GM04504 (cell line): ENCODE measurements at places on chromosomes 1 and 21.

GRCh38 chr1:35058988-35059387 lies 20.2 kb upstream of the ZMYM1 start:
- DNase-seq: no peak

DNA sequence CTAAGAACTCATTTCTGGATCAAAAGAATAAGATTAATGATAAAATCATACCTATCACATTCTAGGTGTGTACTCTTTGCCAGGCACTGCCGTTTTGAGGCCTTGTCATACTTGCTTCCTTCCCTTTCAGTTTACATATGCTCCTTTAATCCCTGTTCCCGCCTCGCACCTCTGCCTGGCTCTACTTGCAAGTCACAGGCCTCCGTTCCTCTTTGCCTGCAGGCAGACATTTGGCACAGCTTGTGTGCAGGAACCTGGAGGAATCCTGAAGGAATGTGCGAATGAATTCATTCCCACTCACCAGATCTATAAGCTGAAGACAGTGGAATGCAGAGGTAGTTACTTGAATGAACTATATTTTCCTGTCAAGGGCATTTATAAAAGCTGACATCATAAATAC lies 13.8 kb downstream of the WLS start:
- no peak for DNase-seq

- DNase-seq: no peak
These were observed 172.7 kb downstream of the TGFBR3 start for GRCh38 chr1:91712981-91713841.

DNA sequence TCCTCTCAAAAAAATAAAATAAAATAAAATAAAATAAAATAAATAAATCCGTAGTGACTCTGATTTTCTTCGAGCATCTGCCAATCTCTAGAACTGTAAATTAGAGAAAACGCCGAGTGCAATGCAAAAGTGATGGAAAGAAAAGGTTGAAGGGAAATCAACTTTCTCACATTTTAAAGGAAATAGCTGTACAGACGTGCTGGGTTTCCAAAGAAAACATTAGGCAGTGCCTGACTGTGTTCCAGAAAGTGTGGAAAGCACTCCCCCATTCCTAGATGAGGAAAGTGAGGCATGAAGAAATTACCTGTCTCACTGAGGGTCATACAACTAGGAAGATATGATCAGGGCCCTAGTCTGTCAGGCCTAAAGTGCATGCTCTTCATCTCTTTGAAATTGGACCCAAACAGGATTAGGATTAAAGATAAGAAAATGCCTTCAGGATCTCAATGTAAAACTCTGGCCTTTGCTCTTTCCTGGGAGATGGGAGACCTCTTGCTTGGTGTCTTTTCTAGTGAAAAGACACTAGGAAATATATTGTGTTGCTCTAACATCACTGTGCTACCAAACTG lies 1.8 kb upstream of the PTPN14 start:
- no peak for DNase-seq

- no peak for DNase-seq
These were observed 9.4 kb downstream of the IL23R start for GRCh38 chr1:67175530-67176087.

- peak; percentile 96 for DNase-seq
These were observed at the start of gene CCNL2 for GRCh38 chr1:1399187-1399871. CCNL2 (minus strand) TSS chr1:1399335; CDS start chr1:1399306, 29 bp downstream.

- DNase-seq: no peak
These were observed 59.5 kb upstream of the BMP8A start for GRCh38 chr1:39431927-39432326.

GRCh38 chr21:43916076-43916475 lies 51.1 kb downstream of the AGPAT3 start:
- no peak for DNase-seq

GRCh38 chr1:210949489-210949888 lies 184.5 kb downstream of the KCNH1 start:
- DNase-seq: no peak

DNA sequence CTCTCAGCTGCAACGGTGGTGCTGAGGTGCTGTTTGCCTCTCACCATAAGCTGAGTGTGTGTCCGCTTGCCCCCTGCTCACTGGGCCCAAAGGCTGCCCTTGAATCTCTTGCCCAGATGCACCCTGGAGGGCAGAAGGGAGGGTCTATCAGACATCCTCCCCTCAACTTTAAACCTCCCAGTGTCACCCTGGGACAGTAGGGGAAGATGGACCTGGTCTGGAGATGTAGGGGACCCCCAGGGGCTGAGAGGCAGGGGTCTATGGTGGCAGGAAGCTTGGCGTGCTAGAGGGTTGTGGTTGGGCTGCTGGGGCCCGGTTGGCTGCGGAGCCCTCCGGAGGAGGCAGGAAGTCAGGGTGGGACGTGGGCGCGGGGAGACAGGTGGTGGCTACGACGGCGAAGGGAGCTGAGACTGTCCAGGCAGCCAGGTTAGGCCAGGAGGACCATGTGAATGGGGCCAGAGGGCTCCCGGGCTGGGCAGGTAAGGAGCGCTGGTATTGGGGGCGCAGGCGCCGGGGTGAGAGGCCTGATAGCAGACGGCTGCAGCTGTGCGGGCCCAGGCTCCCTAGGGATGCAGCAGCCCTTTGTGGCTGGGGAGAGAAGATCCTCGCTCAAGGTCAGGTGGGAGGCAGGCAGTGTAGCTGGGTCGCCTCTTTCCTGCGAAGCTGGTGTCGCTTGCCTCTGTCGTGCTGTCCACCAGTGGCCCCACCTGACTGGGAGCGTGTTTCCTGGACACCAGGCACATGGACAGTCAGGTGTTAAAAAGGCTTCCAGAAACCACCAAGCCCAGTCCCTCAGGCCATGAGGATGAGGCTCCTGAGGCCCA lies at the start of gene LCK:
TSS of gene LCK (plus strand) at position 373 of the 824 bp plus-strand sequence. CDS start 23,065 bp downstream, outside the sequence.
- no peak for DNase-seq

DNA sequence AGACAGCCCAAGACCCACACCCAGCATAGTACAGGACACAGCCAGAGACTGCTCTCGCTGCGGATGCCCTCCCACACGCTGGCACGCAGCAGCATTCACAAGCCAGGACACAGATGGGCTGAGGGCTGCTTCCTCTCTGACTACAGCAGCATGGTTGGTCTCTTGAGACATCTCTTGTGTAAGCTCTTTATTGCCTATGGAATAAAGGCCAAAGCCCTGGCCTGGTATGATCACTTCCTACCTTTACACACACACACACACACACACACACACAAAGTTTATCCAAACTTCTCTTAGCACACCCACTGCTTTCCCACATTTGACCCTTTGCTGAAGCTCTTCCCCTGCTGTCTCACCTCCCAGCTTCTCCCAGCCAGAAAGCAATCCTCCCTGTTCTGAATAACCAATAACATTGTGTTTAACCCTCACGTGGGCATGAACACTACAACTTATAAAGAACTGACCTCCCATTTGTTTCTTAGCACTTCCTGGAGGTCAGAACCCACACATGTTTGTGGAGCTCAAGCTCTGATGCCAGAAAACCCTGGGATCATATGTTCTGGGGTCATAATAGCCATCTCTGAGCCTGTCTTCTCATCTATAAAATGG lies 1.2 kb upstream of the LUZP1 start:
- peak; percentile 86 for DNase-seq

DNA sequence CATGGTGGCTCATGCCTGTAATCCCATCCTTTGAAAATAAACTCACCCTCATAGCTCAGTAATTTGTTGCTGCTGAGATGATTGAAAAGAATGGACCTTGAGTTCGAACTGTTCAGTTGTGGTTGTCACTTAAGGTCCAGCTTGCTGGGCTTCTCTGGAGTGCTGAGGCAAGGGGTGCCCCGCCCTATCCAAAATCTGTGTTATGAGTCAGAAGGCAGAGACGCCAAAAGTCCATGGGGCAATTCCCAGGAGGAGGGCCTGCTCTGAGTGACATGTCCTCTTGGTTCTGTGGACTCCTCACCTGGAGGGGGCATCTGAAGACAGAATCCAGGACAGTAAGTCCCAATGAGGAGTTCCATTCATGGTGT lies 64.8 kb downstream of the MYOM3 start:
- DNase-seq: peak; percentile 43

GRCh38 chr1:151336556-151336955 lies 9.3 kb upstream of the PI4KB start:
- no peak for DNase-seq

GRCh38 chr21:39014747-39015146 lies 168.5 kb downstream of the PSMG1 start:
- DNase-seq: peak; percentile 70

GRCh38 chr1:119075614-119076013 lies 64.8 kb downstream of the WARS2 start:
- peak; percentile 53 for DNase-seq

DNA sequence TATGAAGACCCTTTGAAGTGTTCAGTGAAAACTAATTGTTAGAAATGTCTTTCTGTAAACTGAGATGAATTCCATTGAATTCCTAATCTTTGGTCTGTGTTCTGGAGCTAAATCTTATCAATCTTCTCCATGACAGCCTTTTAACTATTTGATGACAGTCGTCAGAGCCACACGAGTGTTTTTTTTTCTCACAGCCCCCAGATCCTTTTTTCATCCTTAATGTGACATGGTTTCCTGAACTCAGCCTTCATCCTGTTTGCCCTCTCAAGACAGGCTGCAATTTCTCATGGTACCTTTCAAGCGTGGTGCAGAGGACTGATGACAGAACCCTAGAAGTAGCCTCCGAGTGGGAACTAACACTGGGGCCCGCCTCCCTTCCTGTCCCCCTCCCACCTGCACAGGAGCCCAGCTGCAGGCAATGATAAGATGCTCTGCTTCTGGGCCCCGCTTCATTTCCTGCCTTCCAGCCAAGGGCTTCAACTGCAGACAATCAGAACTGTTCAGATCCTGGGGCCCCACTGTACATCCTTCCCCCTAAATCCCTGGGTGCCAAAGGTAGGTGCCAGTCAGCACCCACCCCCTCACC lies 114.6 kb upstream of the VAV3 start:
- no peak for DNase-seq

DNA sequence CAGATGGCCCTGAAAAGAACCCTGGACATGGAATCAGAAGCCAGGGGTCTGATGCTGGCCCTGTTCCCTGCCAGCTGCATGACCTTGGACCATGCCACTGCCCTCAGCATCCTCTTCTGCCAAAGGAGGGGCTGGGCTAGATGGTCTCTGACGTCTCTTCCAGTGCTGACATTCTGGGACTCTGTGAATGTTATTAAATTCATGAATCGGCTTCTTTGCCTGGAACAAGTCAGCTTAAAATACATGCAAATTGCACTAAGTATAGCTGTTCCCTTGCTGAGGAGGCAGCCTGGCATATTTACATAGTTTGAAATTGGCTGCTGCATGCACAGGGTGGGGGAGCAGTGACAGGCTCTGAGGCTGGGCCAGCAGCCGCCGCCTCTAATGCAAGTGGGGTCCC lies 23.8 kb downstream of the KCNA2 start:
- no peak for DNase-seq

- DNase-seq: no peak
These were observed 375.1 kb downstream of the NPHP4 start for GRCh38 chr1:5617179-5617520.

GRCh38 chr1:2439369-2439768 lies 27.0 kb upstream of the PEX10 start:
- DNase-seq: no peak

DNA sequence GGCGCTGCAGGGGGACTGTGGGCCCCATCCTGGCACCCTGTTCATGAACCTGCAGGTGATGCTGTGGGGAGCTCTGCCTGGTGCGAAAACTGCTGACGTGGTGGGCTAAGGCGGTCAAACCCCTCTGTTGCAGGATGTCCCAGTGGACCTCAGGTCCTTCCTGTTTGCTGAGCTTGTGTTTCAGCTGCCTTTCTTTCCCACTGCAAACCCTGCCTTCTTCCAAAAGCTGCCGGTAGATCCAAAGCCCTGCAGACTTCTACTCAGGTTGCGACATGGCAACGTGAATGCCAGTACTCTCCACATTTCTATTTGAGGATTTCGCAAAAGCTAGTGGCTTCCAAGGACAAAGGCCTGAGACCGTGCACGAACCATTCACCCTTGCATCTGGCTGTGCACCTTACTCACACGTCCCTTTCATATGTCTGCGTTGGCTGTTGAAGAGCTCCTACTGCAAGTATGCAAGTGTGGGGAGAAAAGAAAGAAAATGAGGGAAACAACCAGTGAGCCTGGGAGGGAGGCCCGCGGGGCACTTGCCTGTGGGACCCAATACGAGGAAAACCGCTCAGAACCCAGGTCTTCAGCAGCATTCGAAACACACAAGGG lies 6.2 kb upstream of the RRP1 start:
- no peak for DNase-seq

- DNase-seq: no peak
These were observed 61.1 kb upstream of the SMYD2 start for GRCh38 chr1:214219902-214220301.

DNA sequence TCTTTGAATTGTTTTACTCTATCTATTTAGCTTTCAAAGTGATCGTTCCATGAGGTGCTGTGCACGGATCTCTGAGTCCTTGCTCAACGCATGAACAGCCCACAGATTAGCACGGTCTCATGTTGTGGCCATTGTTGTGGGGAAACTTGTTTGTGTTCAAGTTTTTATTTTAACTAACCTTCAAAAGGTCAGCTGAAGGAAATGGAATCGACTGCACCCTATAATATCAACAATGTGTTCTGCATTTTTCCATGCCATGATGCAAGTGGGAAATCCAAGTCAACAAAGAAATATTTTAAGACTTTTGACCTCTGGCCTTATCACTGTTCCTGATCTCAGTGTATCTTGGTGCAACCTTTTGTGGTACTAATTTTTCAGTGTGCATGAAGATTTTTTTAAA lies 6.1 kb downstream of the SH2D1B start:
- DNase-seq: no peak

DNA sequence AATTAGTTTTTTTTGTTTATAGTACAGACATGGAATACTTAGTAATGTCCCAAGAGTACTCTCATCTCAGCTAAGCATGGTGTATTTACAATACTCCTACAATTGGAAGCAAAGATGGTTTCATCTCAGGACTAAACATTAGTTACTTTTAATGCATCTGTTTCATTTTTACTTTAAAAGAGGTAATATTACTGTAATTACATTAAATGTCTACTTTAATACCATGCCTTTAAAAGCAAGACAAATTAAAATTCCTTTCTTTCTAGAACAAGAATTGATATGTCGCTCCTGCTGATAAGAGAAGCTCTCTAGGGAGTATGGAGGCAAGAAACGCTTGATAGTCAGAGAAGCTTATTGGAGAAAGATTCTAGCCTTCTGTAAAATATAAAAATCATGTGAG lies 284.9 kb upstream of the ADAMTS5 start:
- no peak for DNase-seq

DNA sequence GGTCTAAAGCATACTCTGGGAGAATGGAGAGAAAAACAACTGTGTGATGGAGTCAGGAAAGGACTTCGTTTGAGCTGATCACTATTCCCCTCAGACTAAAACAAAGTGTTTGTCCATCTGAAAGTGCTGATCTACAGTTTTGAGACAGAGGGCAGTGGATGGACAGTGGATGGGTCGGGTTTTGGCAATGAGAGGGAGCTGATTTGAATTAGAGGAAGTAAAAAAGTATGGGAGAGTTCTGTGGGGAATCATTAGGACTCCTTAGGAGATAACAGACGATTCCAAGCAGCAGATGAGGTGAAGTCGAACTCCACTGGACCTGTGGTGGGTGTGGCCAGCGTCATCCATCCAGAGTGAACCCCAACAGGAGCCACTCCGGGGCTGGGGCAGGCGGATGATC lies 62.3 kb downstream of the PTGS2 start:
- DNase-seq: no peak
